Chondrocyte (in vitro differentiated cells): ENCODE measurements at places on chromosomes 12 and 14.

GRCh38 chr14:81784084-81784483, 250.4 kb upstream of the SEL1L start:
- no peak for DNase-seq

- DNase-seq = no peak
These were observed 247.1 kb downstream of the GXYLT1 start for GRCh38 chr12:41897593-41897992.

DNA sequence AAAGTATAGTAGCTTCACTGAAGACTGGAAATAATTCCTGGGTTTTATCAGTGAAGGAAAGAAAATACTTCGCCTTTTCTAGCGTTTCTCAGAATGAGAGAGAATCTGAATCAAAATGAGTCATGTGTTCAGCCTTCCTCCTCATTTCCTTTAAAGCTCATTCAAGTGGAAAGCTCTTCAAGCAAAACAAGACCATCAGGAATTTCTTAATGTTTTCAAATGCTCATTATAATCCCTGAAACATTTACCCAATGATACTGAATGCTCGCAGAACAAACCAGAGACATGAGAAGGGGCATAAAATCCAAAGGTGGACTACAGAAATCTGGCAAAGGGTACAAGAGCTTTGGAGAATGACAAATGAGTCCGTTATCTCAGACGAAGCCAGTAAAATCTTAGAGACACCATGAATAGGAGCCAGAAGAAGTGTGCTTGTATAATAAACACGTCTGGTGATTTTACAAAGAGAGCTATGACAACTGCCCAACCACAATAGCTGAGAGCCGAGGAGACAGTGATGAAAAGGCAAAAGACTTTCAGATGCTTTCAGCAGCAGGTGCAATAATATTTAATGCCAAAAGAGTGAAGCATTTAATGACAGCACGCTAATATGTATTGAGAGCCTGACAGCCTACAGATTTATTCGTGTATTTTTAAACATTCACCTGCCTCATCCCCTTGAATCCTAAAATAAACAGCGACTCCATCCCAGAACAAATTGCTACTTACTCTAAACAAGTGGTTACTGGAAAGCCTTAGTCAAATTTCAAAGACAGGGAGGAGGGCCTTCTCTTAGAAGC, 19.0 kb downstream of the SPRING1 start:
- DNase-seq = no peak

DNA sequence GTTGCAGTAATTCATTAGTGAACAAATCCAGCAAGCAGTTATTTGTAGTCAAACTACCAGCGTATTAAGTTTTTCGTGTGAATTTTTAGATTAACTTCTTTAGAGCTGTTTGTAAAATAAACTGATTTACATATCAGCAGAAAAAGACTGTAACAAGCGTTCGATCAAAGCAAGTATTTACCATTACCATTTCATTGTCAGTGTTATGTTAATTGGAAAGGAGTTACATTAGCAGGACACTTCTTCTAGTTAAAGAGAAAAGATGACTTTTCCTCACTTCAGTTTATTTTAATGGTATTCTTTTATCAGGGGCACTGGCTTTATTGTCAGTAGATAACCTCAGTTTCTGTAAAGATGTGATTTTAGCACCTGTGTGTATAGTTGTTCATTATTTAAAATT, 151.1 kb upstream of the AEBP2 start:
- no peak for DNase-seq

- no peak for DNase-seq
These were observed 4.4 kb downstream of the SUSD6 start for GRCh38 chr14:69615496-69616407.

DNA sequence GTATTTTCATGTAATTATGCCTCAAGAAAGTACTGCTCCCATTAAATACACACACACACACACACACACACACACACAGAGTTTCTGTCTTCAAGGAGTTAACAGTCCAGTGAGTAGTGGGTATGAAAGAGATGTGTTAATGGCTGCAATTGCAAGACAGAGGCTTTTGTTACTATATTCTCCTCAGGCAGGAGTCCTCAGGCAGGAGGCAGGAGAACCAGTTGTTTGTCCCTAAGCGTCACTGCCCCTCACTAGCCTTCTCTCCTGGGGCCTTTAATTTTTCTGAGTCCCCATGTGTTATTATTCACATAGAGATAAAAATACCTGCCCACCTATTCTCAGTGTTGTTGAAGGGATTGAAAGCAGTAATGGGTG, 31.2 kb downstream of the DAD1 start:
- DNase-seq = no peak

DNA sequence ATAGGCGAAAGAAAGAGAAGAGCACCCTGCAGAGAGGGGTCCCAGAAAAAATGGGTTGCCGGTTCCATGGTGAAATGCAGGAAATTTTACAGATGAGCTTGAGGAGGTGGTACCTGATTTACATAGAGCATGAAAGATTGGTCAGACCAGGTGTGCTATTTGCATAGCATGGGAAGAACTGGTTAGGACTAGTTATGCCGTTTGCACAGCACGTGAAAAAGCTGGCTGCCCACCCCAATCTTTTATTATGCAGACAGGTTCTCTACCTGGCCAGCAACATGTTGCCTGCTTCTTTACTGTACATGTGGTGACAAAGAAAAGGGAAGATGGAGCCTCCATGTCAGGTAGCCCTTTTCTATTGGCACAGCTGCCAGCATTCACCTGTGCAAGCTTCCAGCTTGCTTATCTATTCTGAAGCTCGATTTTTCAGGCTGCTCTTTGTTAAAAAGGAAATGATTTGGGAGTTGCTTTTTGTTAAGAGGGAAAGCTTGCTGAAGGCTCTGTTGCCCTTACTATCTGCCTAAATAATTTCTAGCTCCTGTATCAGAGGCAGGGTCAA, 62.9 kb upstream of the ELK3 start:
- no peak for DNase-seq

GRCh38 chr12:64470495-64470894, 18.6 kb downstream of the TBK1 start:
- DNase-seq = no peak

DNA sequence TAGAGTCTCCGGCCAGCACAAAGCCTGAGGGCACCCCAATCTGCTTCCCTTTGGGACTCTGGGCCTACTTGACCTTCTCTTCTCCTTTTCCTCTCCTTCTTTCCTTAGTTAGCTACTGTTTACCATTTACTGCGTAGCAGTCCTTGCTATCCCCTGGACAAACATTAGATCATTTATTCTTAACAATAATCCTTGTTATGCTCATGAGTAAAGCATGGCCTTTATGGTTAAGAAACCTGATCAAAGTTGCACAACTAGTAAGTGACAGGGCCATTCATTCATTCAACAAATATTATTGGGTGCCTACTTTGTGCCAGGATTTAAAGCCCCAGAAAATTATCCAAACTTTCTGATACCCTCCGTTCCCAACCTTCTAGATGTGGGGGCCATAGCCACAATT, 3.2 kb upstream of the HDAC7 start:
- no peak for DNase-seq

DNA sequence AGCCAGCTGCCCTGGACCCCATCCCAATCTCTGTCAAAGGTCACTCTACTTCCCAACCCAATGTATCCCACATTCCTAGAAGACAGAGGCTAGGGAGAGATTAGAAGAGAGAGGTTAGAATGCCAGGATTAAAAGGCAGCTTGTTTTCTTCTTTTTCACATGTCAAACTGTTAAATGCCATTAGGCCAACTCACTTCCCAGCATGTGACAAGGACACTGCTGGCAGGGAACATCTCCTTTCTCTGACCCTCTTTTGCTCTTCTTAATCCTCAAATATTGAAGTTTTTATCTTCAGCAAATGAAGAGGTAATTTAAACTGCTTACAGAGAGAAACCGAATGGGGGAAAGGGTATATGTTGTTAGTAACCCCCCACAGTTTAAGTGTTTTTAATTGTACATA, 89.1 kb downstream of the BBS10 start:
- DNase-seq = no peak

GRCh38 chr12:43571885-43572284, 19.9 kb upstream of the ADAMTS20 start:
- DNase-seq = peak; percentile 75

DNA sequence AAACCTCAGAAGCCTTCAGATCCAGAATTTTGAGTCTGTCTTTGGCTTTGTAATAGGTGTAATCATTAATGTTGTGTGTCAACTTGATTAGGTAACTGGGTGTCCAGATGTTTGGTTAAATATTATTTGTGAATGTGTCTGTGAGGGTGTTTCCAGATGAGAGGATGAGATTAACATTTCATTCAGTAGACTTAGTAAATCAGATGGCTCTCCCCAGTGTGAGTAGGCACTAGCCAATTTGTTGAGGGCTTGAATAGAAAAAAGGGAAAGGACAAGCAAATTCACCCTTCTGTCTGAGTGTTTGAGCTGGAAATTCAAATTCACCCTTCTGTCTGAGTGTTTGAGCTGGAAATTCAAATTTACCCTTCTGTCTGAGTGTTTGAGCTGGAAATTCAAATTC, 932.2 kb downstream of the SLC6A15 start:
- DNase-seq = no peak

- DNase-seq = no peak
These were observed 70.1 kb downstream of the PHETA1 start for GRCh38 chr12:111298582-111299436.

DNA sequence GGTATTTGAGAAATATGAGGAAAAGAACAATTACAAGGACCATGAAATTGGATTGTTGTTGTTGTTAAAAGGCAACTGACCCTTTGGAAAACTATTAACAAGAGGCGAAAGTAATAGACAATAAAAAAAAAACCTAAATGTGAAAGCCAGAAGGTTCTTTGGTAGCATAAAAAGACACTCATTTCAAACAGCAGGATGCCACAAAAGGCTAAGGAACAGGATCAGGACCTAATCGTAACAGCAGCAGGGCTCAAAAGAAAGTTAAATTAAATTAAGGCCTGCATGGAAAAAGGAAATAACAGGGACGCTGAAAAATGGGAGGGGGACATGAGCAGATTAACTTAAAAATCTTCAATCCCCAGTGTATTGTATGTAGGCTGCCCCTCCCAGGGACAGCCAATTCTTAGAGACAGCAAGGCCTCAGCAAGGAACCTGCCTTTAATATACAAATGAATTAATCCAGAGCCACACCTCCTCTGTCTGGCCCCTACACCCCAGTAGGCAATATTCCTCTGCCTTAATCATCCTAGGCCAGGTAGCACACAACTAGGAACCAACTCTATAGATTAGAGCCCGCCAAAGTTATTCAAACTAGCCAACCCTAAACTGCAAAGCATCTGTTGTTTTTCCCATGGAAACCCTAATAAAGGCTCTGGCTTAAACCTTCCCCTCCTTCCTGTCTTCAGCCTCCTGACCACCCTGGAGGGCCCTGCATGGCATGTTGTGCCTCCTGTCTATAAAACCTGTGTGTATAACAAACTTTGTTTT, 28.4 kb upstream of the AP4S1 start:
- DNase-seq = no peak

DNA sequence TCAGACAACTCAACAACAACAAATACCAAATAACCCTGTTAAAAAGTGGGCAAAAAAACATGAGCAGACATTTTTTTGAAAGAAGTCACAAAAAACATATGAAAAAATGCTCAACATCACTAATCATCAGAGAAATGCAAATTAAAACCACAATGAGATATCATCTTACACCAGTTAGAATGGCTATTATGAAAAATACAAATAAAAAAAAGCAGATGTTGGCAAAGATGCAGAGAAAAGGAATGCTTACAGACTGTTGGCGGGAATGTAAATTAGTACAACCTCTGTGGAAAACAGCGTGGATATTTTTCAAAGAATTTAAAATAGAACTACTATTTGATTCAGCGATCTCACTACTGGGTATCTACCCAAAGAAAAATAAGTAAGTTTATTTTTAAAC, 114.0 kb downstream of the SLC38A4 start:
- DNase-seq = no peak

GRCh38 chr12:98909746-98910145, 264.7 kb downstream of the APAF1 start:
- no peak for DNase-seq

DNA sequence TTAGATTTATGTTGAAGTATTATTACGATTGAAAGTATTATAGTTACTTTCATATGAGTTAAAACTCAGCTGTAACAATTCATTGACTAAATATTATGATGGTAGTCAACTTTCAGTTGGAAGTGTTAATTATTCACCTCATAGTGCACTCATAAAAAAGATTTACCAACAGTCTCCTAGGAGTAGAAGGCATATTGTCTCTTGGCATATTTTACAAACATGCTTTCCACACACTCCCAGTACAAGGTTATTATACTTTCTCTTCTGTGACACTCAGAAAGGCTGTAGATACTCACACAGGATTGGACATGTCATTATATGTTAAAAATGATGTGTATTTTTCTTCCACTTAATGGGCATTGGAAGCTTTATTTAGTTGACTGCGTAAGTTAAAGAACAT, 147.1 kb downstream of the NPAS3 start:
- no peak for DNase-seq

DNA sequence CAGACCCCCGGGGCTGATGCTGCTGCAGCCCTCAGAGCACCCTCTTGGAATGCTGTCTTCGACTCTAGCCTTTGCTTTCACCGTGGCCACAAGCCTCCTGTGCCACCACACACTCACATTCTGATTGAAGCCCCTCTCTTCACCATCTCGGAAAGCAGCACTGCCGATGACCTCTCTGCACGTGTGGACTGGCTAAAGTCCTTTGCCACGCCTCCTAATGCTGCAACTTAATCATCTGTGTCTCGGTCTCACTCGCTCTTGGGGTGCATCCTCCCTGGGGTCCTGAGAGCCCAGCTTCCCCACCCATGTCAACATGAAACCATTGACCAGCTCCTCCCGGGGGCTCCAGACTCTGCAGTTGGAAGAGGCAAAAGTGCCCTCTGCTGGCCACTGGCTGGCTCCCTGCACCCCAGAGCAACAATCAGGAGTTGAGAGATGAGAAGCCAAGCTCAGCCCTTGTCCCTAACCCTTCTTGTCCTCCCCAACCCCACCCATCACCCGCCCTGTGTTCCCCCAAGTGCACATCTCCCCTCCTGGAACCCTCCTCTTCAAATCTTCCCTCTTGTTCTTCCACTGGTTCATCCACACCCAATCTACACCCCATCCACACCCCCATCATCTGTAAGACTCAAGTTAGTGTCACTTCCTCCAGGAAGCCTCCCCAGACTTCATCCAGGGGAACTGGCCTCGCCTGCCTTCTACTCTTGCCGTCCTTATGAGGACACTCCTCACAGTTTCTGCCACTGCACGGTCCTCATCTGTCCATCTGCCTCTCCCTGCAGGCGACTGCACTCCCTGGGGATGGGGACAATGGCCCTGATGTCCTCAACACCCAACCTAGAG, 23.6 kb upstream of the FAM181A start:
- no peak for DNase-seq
